Stimulated activated CD8-positive, alpha-beta memory T cell treated with anti-CD3 and anti-CD28 coated beads, Interleukin-2, amount 100 ng/mL, for 1 hour (primary cell): ENCODE measurements at places on chromosomes 5 and 9.

GRCh38 chr5:76580981-76581380 lies 42.2 kb downstream of the F2RL2 start:
- no peak for DNase-seq

DNA sequence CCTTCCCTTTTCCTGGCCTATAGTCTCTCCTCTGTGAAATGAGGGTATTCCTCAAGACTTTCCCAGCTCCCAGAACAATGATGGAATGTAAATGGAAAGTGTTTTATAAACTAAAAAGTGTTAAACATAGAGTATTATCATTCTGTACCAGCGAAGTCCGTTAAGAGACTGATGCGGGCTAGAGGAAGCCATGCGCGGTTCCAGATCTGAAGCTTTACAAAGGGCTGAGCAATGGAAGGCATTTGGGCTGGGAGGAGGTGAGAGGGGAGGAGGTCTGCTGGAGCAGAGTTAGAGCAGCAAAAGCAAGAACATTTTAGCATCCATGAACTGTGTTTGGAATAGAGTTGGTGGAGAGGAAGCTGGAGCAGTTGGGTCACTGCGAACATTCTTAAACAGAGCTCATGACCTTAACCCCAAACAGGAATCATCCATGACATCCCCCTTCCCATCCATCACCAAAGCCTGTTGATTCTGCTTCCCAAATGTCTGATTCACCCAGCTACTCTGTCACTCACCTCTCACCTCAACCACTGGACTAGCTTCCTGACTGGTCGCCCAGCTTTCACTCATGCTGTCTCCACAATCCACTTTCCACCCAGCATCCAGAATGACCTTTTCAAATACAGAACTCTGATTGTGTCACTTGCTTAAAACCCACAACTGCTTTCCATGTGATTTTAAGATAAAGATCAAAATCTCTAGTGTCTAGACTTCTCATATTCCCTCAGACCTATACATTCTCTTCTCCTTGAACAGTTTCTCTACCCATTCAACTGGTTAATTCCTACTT lies 37.1 kb downstream of the CDK5RAP2 start:
- no peak for DNase-seq

GRCh38 chr9:116360989-116361388 lies 207.4 kb downstream of the PAPPA start:
- DNase-seq: no peak

GRCh38 chr5:74326571-74327338 lies 313.8 kb downstream of the ENC1 start:
- peak; percentile 16 for DNase-seq

DNA sequence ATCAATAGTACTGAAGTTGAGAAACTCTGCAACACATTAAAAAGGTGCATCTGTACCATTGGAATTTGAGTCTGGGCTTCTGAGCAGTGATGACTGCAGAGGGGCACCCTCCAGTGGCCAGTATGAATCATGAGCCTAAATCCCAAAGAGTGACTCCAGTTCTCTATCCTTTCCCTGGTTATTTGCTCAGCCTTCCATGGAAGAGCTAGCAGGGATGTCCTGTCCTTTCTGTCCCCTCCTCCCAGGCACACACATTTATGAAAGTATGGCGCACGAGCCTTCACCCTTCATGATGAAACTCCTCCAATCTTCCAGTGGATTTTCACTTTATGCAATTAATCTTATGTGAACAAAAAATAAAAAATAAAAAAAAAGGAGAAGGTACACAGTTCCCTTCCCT lies 81.0 kb downstream of the ESM1 start:
- no peak for DNase-seq
